ENCODE measurements at places on chromosomes 2 and 18.

DNA sequence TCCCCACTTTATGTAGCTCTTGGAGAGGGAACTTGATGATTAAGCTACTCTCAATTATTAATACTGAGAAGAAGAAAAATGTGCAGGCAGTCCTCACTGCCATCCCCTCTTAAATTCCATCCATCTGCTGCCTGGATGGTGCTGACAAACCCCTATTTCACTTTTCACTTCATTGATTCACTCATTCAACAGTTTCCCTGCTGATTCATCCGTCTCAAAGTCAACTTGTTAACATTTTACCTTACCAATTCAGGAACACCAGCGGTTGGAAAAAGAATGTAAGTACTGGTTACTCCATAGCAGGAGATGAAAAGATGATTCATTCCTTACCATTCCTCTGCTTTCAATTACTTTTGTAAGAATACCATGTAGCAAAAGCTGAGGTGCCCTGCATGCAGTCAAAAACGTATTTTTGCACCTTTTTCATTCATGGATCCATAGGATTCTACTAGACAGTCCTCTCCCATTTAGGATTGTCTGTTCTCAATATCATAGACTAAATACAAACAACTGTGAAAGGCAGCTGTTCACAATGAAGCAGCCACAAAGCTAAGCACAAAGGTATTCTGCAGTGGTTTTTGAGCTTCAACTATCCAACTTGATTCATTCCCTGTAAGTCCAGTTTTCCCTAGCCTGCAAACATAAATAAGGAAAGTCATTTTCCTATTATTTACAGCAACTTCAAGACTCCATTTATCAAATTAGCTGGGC, 262.0 kb downstream of the MREG start:
- no peak for DNase-seq

DNA sequence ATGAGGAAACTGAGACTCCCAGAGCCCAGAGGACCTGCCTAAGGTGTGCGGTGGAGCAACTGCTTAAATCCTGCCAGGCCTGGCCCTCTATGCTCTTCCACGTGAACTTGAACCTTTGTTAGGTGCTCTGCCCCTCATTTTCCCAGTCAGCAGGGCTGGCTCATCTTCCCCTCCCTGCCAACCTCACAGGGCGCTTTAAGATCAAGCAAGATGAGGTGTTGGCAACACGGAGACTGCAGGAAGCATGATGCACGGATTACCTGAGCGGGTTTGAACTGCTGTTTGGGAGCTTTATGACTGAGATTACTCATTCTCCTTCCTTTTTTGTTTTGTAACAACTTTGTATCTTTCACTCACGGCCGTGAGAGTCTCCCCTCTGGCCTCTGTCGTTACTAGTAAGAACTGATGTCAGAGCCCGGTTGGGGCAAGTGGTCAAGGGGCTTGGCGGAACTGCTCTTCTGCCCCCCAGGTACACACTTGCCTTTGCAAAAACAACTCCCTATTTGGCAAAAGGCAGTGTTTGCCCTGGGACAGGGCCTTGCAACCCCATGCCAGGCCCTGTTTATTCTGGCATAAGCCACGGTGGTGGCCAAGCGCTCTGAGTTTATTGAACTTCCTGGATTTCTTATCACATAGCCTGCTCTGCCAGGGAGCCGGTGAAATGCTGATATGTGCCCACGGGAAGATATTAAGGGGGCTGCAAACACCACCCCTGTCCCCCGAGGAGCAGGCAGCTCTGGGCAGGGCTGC, 127.8 kb downstream of the INHBB start:
- no peak for DNase-seq

GRCh38 chr2:127023504-127023903, 83.5 kb downstream of the BIN1 start:
- DNase-seq = no peak

DNA sequence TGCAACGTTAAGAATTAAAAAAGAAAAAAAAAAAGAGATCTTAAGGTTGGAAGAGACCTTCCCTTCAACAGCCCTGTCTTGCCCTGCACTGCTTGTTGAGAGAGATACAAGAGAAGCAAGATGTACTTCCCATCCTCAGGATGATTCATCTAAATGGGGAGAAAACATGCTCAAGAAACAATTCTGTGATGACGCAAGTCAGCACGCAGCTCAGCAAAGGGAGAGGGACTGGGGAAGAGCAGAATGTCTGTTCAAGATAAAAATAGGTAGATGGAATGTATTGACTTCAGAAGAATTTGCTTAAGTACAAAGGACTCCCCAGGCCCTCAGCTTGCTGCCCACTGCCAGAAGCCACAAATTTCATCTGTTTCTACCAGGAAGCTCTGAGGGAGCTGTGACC, 198.2 kb upstream of the SPRED2 start:
- DNase-seq = no peak

- no peak for DNase-seq
Measured at GRCh38 chr18:62209046-62209445, 22.0 kb downstream of the RELCH start.

- no peak for DNase-seq
Measured at GRCh38 chr2:228559774-228560415, 378.4 kb upstream of the SPHKAP start.

DNA sequence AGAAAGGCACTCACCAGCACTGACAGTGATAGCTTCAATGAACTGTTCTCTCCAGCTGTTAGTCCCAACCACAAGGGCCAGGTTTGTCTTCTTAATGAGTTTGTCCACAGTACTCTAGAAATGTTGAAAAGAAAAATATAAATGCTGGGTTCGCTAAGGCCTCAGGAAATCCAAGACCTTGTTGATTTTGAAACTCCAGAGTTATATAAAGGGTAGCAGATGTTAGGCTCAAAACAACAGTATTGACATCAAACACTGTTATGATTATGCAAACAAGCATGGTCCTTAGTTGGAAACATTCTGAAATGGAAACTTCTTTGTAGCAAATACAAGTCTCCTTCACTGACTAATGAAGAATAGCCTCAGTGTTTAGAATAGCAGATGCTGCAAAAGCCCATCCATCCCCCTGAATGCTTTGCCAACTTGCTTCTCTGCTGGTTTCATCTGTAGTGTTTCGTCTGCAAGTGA, 291.1 kb downstream of the SLC8A1 start:
- no peak for DNase-seq

- DNase-seq = no peak
Measured at GRCh38 chr18:63315131-63315662, 4.4 kb downstream of the BCL2 start.

GRCh38 chr2:165054652-165055051, 99.3 kb upstream of the SLC38A11 start:
- DNase-seq = no peak

- DNase-seq = no peak
Measured at GRCh38 chr18:12773369-12773768, 70.5 kb downstream of the PSMG2 start.

GRCh38 chr2:157468931-157469708, 25.2 kb upstream of the CYTIP start:
- no peak for DNase-seq

- no peak for DNase-seq
Measured at GRCh38 chr2:181553244-181553643, 96.1 kb downstream of the ITGA4 start.

- DNase-seq = no peak
Measured at GRCh38 chr2:190477661-190478454, 56.7 kb downstream of the NEMP2 start.

DNA sequence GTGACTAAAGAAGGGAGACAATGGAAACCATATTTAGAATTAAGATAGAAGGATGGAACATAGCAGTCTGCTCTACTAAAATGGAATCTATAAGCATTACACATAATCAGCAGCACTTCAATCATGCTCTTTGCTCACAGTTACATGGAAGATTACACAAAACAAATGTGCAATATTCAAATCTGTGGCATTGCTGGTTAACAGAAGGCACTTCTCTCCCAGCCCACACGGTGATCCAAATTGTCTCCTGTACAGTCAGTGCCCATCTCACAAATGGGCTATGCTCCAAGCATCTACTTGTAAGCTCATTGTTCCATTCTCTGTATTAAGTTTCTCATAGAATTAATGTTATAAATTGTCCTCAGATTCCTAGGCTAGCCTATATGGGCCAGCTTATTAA, 716.6 kb downstream of the NRXN1 start:
- DNase-seq = no peak

DNA sequence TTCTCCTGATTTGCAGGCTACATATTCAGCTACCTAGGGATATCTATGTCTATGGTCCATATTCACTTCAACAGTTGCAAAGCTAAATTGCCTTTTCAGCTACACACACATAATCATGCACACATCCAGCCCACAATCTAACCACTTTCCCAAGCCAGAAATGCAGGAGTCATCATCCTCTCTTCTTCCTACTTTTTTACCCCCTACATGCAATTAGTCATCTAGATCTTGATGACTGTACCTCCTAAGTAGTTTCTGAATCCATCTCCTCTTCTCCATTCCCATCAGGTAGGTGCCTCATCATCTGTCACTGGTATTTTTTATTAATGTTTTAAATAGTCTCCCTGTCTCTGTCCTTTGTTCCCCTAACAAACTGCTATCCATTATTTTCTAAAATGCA, 23.7 kb upstream of the SPRED2 start:
- no peak for DNase-seq

DNA sequence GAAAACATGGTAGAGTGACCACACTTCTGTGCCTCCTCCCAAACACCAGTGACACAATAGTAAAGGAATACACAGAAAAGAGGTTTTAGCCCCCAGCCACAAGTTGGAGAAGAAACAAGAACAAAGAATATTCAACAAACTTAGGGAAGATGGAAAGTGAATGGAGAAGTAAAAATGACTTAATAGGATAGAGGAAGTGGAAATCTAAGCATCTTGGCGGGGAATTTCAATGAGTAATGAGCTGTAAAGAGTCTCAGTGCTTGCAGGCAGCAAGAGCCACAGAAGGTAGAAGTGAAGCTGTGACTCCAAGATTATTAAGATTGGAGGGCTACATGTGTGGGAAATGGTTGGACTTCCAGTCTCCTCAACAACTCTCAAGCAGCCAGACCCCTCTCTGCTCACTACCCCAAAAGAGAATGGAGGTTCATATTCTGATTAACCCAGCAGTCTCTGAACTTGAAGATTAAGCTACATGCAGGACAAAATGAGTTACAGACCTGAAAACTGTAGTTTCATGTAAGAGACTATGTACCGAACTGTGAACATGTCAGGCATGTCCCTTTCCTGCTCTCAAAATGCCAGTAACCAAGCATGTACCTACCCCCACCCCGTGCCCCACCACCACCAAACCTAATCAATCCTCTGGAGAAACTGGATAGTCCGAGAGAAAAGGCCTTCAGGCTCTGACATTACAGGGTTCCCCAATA, 16.9 kb upstream of the HNRNPLL start:
- DNase-seq = no peak

- DNase-seq = no peak
Measured at GRCh38 chr2:231781798-231782726, 980 bp upstream of the PDE6D start.

GRCh38 chr2:16746329-16746728, 80.7 kb upstream of the CYRIA start:
- DNase-seq = no peak

DNA sequence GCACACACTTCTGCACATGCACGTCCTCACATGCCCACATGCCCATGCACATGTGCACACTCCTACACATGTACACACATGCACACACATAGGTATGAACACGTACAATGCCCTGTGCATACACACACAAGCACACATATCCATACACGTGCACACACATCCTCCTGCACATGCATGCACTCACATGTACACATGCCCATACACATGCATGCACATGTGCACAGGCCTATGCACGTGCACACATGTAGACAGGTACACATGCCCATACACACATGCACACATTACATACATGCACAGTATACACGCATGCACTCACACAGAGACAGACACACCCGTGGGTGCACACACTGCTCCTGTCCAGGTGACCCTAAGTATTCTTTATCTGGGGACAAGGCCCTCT, 34.3 kb downstream of the GPC1 start:
- DNase-seq = no peak

DNA sequence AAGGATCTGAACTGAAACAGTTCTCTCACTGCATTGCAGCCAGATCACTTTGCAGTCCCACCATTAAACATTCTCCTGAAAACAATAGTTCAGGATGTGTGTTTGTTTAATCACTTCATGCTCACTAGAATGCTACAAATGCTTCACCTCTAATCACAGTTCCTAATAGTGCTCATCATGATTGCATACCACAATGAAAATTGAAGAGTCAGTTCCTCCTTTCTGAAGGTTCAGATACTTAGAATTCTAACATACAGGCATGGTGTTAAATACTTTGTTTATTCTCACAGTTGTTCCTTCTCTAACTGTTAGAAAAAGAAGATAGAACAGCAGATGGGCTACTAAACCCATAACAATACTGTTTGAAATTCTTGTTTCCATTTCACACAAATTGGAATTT, 622.3 kb upstream of the ACVR2A start:
- DNase-seq = no peak

DNA sequence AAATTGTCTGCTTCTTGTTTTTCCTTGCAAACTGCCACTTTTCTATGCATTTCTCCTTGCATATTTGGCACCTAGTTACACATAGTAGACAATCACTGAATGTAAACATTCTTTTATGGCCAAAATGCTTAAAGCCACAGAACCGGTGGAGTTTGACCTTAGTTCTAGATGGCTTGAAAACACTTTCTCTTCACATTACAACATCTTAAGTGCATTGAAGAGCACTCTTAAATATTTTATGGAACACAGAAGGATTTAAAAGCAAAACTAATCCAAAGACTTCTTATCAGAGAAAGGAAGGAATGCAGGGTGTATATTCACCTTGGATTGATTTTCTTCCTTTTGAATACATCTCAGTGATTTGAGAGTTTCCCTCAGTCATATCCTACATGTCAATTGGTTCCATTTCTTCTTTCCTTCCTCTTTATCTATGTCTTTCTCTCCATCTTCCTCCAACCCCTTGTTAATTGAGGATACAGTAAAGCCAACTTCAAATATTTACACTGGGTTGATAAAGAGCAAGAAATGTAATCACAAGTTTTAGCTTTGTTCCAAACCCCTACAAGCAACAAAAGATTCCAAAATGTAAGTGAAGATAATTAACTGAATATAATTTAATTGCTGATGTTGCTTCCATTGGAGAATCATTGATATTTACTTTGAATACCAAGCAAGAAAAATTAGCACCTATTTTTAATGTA, 548.0 kb downstream of the CNTNAP5 start:
- no peak for DNase-seq

GRCh38 chr2:44093970-44094369, 74.7 kb upstream of the PPM1B start:
- DNase-seq = no peak

- DNase-seq = no peak
Measured at GRCh38 chr2:156955701-156956100, 301.8 kb upstream of the GALNT5 start.

- no peak for DNase-seq
Measured at GRCh38 chr18:10370716-10371115, 83.7 kb upstream of the APCDD1 start.

DNA sequence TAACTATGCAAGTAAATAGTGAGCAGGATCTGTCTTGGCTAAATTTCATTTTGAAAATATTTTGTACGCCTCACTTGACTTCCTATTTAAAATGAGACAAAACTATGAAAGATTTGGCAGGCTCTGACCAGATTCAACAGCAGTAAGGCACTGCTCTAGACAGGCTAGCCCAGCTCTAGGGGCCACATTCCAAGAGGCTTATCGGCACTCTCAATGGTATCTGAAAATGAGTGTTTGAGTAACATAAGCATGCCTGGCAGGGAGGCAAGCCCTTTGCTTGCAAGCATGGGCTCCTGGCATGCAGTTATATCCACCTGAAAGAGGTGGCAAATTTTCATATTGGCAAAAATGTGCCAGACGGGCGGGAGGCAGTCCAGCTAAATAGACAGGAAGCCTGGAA, 10.5 kb downstream of the CAPN13 start:
- no peak for DNase-seq
